Panc1 (cell line): ENCODE measurements at places on chromosomes 4 and X. TPM values are rescaled to one million over a fixed set of nuclear protein-coding genes. Genes with fewer than 3 reads are reported as not detected.

- DNase-seq: no peak
Measured at GRCh38 chrX:155997436-155997835, at the start of gene IL9R. IL9R (plus strand) TSS chrX:155997696; CDS start chrX:155997760, 64 bp downstream.

DNA sequence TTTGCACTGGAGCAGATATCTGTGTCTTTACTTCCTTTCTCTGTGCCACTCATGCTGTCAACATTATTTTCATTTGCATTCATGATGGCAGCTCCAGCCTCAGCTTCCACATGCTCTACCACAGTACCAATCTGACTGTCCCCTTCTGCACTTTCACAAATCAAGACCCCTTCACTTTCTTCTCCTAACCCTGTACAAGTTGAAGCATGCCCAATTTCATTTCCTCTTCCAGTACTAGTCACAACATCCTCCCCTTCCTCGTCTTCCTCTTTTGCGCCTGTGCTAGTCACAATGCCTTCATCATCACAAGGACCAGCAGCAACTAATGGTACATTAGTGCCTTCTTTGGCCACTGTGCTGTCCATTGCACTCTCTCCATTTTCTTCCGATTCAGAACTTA is 26.5 kb downstream of the BOD1L1 start:
- DNase-seq: no peak

GRCh38 chr4:87650938-87651337 is 858 bp downstream of the DMP1 start:
- no peak for DNase-seq

- no peak for DNase-seq
Measured at GRCh38 chr4:184826691-184827270, 1.0 kb upstream of the ACSL1 start.

GRCh38 chr4:138507522-138507921 is 265.4 kb upstream of the SLC7A11 start:
- DNase-seq: no peak

GRCh38 chrX:130110379-130111219 is at the start of gene ELF4:
ELF4 (minus strand) TSS chrX:130110497; CDS start chrX:130081330, 29,167 bp downstream.
- no peak for DNase-seq

GRCh38 chr4:6595897-6596537 is 21.0 kb downstream of the MAN2B2 start:
- DNase-seq: no peak

GRCh38 chr4:153506341-153507309 is 40.5 kb downstream of the TMEM131L start:
- no peak for DNase-seq

DNA sequence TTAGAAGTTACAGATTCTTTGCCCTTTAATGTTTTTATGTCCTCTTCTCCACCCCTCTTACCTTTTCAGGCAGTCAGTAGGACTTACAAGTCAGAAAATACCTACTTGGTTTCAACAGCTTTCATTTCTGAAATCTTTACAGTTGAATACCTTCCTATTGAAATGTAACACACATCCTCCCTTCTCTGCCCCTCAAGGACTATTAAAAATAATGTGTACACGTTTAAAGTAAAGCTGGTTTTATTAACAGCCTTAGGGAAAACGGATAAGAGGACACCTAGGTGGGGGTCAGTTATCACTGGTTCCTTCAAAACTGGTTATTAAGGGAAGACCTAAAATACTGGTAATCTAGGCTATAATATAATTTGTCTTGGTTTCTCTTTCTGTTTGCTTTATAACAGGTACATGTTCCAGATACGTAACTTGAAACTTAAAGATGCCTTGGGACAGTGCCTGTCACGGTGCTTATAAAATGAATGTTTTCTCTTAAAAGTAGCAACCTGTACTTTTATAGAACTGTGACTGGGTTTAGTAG is 1.8 kb downstream of the CCSER1 start:
- DNase-seq: no peak

GRCh38 chr4:107120661-107121060 is 84.5 kb upstream of the DKK2 start:
- no peak for DNase-seq

- no peak for DNase-seq
Measured at GRCh38 chrX:30572004-30572403, 5.6 kb downstream of the TASL start.

Gene TRIM61
- total RNA-seq: not detected

Gene TEX13C
- total RNA-seq: not detected

Gene SSX3
- not detected for total RNA-seq

Gene FAM184B
- 0.03 TPM for total RNA-seq
